ENCODE measurements at places on chromosomes 7 and 10.

DNA sequence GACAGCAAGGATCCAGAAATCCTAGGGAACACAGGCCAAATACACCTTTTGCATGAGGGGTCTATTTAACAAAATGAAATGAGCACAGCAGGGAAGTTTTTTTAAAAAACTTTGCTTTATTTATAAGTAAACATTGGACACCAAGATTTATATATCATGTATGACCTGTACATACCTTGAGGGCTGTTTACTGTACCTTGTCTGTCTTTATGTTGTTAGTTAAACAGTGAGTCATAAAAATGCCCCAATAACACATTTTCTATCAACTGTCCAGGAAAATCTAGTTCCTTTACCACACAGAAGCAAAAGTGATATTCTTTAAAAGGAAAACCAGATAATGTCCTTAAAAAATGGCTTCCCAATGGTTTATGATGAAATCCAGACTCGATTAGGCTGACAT lies 45.1 kb upstream of the AGR3 start:
- DNase-seq: no peak

DNA sequence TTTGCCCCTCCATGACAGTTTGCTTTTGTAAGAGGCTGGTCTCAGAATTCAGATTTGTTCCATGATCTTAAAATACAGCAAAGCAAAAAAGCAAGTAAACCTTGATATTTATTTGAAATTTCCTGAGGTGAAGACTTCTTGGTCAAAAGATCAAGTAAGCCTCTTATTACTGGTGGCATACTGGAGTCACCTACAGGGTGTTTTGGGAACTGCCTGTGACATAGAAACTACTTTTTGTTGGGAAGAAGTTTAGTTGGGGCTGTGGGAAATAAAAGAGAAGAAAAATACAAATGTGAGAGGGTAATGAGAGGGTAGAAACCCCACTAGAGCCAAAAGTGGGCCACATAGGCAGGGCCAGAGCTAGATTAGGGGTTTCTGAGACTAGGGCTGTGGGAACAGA lies 217.9 kb downstream of the OTUD1 start:
- DNase-seq: no peak

GRCh38 chr10:20200758-20201157 lies 384.5 kb downstream of the PLXDC2 start:
- no peak for DNase-seq

DNA sequence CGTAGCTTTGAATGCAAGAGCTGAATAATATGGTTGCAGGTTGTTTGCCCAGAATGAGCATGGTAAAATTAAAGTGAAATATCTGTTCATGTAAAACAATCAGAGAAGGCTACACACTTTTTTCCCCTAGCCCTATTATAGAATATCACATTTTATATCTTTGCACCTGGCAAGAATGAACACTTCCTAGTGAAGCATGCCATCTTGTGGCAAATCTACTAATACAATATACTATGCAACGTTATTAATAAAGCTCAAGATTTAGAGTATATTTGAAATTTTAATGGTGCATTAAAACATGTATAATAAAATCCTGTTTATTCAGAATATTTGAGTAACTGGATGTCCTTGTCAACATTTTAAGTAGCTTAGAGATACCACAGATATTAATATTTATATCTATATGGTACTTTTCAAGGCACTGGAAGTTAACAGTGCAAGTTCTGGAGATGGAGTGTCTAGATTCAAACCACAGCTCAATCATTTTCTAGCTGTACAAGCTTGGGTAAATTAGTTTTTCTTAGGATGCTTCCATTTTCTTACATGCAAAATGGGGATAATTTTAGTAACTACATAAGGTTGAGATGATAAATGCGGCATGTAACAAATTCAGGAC lies 643.1 kb upstream of the SEMA3D start:
- DNase-seq: no peak

DNA sequence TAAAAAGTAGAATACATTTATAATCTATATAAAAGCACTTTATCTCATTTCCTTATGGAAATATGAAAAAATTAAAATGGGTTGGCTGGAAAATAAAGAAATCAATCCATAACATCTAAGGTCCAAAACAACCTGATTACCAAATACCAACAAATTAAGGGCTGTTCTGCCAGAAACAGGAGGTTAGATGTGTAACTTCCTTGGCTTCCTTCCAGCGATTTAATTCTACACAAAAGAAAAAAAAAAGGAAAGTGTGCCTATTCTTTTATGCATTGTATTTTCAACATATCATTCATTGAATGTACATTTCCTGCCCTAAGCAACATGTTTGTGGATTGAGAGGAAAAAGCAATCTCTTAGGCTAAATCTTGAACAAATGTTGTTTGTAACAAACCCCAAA lies 36.2 kb upstream of the USP6NL start:
- DNase-seq: no peak

GRCh38 chr10:56622335-56622973 lies 261.4 kb upstream of the ZWINT start:
- no peak for DNase-seq

GRCh38 chr10:123043409-123043925 lies 34.7 kb downstream of the ACADSB start:
- DNase-seq: peak; percentile 62

DNA sequence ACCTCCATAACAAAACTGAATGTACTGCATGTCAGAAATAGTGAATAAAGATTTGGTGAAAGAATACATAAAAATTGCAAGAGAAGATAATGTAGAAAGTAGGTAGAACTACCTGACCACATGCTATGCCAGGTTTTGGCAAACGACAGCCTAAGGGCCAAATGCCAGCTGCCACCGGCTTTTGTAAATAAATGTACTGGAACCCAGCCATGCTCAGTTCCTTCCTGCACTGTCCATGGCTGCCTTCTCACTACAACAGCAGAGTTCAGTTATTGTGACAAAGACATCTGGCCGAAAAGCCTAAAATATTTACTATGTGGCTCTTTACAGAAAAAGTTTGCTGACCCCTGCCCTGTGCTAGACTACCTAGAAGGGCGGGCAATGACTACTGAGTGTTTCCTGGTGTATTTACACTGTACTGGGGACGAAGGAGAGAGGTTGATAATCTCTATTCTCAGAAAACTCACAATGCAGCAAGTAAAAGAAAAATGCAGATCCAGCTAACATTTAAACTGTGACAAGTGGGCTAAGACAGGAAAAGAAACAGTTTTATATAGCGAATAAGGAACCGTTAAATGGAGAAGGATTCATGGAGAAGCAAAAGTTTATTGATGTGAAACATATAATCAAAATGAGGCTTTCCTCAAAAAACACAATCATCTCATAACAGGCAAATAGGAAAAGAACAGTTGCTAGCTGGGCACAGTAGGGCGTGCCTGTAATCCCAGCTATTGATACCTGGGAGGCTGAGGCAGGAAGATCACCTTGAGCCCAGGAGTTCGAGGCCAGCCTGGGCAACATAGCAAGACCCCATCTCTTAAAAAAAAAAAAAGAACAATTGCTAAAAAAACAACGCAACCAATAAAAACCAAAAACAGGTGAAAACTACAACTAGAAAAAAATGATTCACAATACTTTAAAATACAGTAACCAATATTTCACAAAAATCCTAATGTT lies 13.7 kb downstream of the KIN start:
- DNase-seq: no peak

GRCh38 chr10:105121743-105122142 lies 480.7 kb downstream of the SORCS3 start:
- DNase-seq: no peak

GRCh38 chr10:70732569-70732968 lies 52.6 kb downstream of the TBATA start:
- DNase-seq: no peak

DNA sequence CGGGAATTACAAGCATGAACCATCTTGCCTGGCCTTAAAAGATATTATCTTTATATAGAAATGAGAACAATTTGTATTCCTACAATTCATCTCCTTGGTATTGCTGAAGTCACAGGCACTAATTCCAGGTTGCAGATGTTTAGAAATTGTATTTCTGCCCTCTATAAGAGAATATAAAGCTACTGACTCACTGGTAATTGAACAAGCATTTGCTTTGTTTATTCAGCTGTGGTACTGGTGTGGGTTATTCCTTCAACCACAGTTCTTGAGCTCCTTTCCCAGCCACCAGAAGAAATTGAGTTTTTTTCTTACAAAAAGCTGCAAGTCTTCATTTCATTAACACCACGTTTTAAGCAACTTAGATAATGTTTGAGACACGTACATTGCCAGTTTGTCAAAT lies 29.0 kb upstream of the MPP7 start:
- DNase-seq: no peak

DNA sequence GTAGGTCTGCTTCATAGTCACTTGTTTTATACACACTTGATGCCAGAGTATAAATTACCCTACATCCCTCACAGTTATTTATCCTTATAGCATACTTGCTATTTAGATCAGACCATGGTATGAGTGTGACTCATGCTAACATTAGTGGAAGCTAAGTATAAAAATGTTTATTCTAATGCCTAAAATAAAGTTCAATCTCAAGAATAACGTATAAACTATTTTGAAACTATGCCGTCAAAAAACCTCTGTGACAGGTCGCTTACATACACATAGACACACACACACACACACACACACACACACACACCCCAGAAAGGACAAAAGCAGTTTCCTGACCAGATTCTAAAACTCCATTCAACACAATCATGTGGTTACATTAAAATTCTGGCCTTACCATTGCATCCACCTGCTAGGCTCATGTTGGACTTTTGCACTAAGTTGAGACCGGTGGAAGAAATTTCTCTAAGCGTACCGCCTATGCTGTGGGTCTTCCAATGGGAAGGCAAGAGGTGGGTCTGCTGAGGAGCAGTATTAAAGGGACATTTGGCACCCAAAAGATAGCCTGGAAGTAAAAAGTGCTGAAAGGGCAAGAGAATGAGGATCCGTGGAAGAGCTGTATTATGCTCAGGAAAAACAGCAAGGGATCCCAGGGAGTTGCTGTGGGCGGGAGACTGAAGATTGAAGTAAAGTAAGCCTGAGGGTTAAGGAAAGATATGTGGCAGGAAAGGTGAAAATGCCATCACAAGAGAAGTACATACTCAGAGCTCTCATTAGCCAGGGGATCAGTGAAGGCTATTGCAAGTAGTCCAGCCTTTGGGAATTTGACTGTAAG lies 5.0 kb downstream of the FOXP2 start:
- DNase-seq: no peak

- no peak for DNase-seq
These were observed at the start of gene CUX1 for GRCh38 chr7:101817471-101818286. Gene CUX1, plus strand, starts transcription at chr7:101817626. Its CDS starts 14 bp downstream, at chr7:101817640.

Measured in posterior cingulate gyrus (tissue), 11 donors.